ENCODE measurements at places on chromosomes 16 and 17.

DNA sequence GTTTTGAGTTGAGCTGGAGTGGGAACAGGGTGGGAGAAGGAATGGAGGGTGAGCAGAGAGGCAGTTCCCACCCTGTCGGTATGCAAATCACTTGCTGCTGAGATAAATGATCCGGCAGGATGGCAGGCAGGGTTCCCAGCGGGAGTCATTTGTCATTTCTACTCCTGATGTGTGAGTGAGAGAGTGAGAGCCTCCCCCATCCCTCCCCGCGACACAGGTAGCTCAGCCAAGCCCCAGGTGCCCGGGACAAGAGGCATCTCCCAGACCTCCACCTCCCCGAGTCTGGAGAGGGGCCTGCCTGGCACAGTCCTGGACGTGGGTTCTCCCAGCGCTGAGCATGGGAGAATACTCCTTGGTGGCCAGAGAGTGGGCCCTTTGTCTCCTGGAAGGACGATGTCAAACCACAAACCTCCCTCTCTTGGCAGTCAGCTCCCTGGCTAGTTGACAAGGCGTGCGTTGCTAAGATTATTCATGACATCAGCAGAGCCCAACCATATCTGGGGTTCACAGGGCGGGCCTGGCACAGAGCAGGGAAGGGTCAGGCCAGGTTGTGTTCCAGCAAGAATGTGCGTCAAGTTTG lies 33.7 kb upstream of the TNRC6C start:
- peak; percentile 10 for DNase-seq

DNA sequence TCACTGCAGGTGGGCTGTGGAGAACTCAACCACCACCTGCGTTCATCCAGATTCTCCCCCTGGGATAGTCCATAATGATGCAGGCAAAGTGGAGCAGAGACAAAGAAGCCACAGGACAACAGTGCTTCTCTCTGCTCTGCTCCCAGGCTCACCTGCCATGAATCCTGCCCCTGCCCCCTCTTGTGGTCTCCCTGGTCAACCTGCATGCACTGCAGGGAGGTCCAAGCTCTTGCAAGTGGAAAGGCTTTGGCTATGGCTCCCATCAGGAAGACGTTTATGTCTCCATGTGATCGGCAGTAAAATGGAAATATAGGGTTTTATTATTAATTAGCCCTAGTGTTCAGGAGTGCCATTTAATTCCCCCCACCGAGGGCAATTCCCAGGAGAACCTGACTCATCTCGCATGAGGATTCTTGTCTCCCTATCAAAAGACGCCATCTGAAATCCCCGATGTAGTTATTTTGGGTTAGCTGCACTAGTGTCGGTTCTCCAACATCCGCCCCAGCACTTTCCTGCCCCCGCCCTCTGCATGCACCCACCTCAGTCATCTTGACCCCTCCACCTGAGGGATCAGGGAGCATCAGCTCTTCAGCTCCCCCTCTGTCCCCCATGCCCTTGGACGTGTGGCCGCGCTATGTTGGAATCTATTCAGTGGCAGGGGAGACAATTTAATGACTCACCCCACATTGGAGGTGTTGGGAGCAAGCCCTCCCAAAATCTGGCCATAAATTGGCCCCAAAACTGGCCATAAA lies 91.8 kb downstream of the KCNJ12 start:
- DNase-seq: no peak

GRCh38 chr17:17929655-17930380 lies 42.4 kb downstream of the TOM1L2 start:
- no peak for DNase-seq

DNA sequence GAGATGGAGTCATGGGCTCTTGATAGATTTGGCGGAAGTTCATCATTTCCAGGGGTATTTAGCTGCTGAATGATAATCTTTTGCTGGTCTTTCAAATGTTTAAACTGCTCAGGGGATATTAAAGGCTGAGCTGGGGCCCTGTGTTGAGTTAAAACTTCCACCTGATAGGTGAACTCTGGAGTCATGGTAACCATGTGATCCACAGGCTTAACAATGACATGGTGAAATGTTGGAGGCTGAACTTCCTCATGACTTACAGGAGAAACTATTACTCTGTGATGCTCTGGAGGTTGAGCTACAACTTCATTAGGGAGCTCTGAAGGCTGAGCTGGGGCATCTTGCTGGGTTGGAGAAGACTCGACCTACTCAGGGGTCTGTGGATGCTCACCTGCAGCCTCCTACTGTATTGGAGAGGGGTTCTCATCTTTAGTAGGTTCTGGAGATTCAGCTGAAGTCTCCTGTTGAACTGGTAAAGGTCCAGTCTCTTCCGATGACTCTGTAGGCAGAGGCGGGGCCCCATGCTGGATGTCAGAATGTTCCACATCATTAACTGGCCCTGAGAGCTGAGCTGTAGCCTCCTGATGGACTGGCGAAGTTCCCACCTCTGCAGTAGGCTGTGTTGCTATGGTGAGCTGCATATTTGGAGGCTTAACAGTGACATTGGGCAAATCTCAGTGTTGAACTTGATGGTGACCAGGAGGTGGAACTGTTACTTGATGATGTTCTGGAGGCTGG lies 24.2 kb downstream of the RDM1 start:
- DNase-seq: peak; percentile 15

- DNase-seq: no peak
Observed at GRCh38 chr17:78896091-78896833, 6.7 kb downstream of the CEP295NL start.

DNA sequence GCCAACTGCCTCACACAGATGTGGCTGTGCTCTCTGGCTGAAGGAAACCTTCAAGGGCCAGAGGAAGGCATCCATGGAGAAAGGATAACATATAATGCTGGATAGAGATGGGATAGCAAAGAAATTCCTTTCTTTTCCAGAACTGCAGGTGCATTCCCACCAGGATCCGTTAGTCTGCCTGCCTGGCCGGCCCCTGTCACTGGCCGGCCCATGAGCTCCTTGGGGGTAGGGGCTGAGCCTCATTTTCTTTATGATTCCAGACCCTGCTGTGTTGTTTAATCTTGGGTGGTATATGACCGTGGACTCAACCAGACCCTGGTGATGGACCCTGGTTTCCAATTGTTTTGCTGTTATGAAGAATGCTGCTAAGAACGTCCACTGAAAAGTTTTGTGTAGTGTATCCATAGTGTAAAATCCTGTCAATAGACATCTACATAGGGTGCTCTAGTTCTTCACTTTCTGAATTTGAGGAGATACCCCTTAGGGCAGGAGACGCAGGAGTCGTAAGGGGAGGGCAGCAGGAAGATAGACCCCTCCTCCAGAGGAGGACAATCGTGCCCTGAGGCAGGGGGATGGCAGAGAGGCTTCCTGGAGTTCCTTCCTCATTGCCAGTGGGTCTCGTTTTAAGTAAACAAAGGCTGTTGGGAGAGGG lies 93.4 kb downstream of the IRX3 start:
- no peak for DNase-seq
